ENCODE measurements at places on chromosomes 5 and 9.

DNA sequence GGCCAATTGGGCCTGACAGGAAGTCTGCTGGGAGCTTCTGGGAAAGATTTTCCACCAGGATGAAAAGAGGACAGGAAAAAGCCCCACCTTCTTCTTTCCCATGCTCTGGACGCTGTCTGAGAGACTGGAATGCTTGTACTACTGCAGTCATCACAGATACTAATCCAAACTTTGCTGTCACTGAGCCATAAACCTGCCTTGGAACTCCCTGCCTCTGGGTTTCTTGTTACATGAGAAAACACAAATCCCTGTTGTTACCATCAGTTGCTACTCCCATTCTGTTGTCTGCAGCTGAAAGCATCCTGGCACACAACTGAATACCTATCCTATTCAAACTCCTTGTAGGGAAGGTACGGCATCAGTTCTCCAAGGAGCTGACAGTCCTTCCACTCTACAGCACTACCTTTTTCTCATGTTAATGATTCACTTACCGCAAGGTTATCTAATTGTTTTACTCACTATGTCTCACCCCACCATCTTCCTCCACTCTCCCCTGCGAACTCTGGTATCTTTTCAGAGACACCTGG, 167.5 kb downstream of the CDK5RAP2 start:
- no peak for DNase-seq

DNA sequence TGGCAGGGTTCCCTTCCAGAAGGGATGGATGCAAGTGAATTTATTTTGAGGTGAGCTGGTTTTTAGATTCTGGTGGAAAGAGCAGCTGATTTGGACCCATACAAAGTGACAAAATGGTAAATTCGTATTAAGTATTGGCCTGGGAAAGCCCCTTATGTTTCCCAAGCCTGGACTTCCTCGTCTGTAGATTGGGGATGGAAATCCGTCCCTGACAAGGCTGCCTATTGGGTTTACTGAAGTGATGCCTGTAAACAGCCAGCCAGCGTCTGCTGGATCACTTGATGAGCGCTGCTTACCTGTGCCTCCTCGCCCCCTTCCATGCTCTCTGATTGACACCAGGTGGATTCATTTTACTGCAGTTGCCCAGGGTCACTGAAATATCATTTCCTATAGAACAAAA, 233.8 kb downstream of the GADD45G start:
- DNase-seq, result no peak

DNA sequence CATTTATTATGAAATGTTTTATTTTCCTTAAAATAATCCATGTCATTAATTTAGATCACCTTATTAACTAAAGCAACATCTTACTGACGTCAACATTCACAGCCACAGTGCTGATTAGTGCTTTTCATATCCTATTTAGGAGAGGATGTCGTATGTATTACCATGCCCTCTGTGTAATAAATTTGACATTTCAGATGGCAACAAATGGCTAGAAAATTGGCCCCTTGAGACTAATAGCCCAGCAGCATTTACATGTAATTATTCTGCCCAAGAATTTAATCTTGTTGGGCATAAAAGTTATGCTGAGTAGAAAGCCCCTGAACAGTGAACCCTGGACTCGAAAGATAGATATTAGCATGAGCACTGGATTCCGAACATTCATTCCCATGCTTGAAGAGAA, 391.2 kb downstream of the PRELID2 start:
- no peak for DNase-seq

DNA sequence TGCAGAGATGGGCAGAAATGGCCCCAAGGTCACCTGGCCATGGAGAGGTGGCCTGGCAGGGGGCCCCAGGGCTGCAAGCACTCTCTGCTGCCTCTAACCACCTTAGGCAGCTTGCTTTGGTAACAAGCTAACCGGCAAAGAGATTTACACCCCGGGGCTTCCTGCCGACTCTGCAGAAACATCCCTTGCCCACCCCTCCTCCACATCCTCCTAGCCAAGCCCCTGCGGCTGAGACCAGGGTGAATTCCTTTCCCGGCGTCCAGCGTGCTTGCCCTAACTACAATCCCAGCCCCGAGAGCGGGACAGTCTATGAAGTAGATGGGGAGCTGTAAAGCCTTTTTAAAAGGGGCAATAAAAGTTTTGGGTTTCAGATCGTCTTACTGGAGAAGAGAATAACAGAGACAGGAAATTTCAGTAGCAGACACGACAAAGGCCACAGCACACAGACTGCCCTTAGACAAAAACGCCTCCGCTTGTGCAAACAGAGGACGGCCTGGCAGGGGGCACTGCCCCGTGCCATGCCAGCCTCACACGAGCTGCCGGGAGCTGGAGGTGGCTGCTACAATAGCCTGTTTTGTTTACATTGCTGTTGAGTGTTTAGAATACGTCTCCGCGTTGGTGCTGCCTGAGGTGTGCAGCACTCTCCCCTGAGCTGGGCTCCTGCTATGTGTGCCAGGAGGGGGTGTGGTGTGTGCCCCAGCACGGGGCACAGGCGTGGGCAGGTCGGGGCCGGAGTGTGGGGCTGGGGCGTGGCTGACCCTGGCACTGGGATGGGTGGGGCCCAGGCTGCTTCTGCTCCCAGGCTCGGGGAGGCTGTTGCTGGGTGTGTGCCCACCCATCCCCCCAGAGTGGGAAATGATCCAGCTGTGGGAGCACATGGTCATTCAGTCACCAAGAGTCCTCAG, 15.3 kb downstream of the MYMK start:
- DNase-seq, result no peak

GRCh38 chr9:27487128-27487640, 36.9 kb upstream of the IFNK start:
- DNase-seq, result no peak

- DNase-seq, result peak; percentile 89
Measured at GRCh38 chr9:128117613-128118471, 9.7 kb downstream of the PTGES2 start.

GRCh38 chr9:108511307-108511706, 344.5 kb downstream of the ACTL7B start:
- DNase-seq, result no peak

DNA sequence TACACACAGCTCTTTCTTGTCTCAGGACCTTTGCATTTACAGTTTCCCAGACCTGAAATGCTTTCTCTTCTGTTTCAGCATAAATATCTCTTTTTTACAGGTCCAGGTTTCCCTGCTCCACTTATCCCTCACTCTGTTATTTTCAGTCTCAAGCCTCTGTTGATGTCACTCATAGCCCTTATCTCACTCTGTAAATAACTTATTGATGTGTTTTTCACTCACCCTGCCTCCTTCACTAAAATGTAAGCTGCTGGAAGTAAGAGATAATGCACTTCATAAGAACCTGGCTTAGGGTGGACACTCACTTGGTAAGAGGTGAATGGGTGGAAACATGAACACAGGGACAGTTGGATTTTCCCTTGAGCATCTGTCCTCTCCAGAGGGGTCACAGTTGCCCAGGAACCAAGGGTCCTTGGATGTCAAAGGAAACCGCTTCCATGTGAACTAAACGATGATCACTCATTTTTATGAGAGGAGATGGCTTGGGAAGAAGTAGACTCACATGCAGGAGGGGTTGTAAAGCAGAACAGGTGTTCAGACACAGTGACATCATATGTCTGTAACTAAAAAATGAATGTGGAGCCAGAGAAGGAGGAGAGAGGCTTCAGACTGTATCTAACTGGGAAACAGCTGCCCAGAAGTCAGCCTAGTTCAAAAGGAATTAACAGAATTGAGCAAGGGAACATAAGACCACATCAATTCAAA, 5.5 kb upstream of the HTR4 start:
- no peak for DNase-seq
